ENCODE measurements at places on chromosomes 3 and 15.

DNA sequence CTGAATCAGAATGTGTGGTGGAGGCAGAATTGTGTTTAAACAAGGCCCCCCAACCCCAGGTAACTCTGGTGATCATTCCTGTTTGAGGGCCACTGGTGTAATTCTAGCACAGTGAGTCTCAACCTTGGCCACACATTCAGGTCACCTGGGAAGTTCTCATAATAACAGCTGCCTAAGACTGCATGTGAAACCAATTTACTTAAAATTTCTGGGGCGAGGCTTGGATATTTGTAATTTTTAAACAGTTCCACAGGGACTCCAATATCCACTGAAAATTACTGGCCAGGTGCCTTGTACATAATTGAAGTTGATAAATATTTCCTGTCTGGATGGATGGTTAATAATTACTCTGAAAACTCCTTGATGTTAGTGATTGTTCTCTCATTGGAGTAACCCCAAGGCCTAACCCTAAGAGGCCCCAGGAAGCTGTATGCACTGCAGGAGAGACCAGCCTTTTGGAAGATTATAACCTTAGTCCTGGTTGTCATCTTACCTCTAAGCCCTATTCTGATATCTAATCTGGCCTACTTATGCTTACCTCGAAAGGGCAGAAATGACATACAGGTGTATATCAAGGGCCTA lies 25.7 kb upstream of the EPHB1 start:
- DNase-seq, result no peak

DNA sequence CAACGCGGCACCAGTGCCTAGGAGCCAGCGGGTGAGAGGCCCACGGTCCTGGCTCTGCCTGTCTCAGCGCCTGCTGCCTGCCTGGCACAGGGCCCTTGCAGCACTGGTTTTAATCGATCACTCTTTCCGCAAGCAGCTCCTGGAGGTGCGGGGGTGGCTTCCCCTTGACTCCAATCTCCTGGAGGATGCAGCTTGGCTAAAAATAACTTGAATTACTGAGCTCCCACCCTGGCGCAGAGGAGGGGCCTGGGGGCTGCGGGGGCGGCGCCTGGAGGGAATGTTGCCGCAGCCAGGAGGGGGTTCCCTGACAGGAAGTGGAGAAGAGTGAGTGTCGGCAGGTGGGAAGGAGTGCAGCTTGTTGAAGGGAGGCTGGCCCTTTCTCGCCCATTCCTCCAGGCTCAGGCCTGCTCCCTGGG lies 9.9 kb upstream of the RPL29 start:
- DNase-seq, result no peak

GRCh38 chr3:63097396-63097795 lies 180.7 kb upstream of the SYNPR start:
- DNase-seq, result no peak

DNA sequence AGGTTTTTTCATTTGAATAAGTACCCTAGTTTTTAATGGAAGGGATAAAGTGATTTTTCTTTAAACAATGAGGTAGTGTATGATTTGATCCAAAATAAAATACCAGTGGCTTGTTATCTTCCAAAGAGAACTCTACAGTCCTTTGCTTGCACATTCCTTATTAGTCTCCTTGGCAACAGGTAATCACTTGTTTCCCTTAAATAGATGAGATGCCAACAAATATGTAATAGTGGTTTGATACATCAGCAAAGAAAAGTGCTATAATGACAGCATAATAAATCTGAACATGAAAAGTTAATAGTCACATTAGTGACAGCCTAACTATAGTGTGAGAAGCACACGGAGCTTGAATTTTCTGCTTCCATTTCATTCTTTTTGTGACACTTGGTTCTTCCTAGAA lies 360.2 kb downstream of the ZNF385D start:
- no peak for DNase-seq

DNA sequence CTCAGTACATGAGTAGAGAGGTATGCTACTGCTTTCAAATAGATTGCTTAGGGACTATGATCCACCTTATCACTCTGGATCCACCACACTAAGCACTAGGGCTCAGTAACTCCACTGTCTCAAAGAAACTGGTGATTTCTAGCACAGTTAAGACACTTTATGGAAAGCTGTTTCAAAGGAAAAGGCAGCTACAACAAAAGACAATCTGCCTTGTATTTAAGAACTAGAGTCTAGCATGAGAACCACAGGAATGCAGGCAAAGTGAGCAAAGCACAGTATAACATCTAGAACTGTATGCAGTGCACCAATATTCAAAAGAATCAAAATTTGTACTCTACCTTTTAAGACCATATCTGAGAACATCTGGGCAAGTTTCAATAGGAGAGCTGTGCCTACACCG lies 17.9 kb downstream of the TFRC start:
- no peak for DNase-seq

DNA sequence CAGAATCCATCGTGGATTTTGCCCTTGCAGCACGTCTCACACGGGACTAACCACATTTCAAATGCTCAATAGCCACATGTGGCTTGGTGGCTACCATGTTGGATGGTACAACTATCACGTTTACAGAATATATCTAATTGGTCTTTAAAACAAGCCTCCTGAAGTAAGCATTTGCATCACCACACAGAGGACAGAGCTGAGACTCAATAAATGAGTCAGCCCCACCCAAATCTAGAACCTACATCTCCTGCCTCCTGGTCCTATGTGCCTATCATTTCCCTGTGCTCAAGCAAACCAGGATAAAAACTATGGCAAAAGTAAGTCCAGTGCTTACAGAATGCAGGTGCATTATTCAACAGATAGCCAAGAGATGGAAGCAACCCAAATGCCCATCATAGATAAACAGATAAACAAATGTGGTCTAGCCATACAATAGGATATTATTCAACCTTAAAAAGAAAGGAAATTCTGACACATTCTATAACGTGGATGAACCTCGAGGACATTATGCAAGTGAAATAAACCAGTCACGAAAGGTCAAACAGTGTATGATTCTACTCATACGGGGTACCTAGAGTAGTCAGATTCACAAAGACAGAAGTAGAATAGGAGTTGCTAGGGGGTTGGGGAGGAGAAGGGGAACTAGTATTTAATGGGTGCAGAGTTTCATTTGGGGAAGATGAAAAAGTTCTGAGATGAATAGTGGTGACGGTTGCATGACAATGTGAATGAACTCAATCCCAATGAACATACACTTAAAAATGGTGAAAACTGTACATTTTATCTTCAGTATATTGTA lies 43.9 kb downstream of the SRGAP3 start:
- DNase-seq, result no peak

- DNase-seq, result no peak
Measured at GRCh38 chr3:184155644-184156521, 706 bp downstream of the DVL3 start.

GRCh38 chr3:13818919-13819318 lies 61.0 kb downstream of the WNT7A start:
- DNase-seq, result no peak

- DNase-seq, result peak; percentile 58
Measured at GRCh38 chr3:34683851-34684250, 885.4 kb downstream of the PDCD6IP start.

DNA sequence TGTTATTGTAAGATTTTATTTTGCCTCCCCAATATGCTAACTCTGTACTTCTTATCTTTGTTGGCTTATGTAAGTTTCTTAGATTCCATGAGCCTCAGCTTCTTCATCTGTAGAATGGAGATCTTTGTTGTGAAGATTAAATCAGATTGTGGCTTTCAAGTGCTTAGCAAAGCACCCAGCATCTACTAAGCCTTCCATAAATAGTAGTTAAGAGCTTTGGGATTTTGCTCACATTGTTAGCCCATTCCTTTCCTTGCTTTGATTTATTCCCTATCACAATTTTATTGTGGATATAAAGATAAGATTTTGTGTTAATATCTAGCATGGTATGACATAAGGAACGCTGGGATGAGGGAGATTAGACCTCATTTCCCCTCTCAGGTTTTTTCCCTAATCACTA lies 501.4 kb downstream of the PYDC2 start:
- no peak for DNase-seq

DNA sequence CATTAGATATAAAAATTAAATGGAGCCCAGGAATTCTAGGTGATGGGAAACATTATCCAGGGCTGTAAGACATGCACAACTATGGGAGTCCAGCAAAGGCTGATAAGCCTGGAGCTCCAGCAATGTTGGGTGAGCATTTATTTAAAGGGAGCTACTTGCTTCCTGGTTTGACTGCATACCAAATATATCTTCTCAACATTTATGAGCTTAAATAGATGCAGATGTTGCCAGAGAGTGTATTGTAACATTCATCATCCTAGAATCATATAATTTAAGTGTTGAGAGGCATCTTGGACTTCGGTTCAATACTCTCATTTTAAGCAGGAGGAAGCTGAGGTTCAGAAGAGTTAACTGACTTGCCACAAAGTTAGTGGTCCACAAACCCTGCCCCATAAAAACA lies 12.2 kb upstream of the POLR2M start:
- DNase-seq, result no peak

DNA sequence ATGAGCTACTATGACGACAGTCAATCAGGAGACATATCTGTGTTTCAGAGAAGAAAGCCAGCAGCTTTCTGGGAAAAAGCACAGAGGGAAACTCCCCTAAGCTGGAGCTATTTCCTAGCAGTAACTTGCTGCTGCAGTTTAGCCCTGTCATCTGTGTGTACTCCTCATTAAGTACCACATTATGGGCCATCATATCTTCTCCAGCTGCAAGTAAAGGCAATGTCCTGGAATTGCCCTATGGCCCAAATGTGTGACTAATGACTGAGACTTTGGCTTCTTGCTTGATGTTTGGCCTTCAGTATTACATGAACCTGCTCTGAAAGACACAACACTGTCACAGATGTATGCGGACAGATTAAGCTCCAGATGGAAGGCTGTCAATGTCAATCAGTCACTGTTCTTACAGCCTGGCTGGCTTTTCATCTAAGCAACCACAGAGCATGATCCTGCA lies 190.8 kb downstream of the FHIT start:
- no peak for DNase-seq

- no peak for DNase-seq
Measured at GRCh38 chr3:66437341-66437929, 63.4 kb downstream of the LRIG1 start.

DNA sequence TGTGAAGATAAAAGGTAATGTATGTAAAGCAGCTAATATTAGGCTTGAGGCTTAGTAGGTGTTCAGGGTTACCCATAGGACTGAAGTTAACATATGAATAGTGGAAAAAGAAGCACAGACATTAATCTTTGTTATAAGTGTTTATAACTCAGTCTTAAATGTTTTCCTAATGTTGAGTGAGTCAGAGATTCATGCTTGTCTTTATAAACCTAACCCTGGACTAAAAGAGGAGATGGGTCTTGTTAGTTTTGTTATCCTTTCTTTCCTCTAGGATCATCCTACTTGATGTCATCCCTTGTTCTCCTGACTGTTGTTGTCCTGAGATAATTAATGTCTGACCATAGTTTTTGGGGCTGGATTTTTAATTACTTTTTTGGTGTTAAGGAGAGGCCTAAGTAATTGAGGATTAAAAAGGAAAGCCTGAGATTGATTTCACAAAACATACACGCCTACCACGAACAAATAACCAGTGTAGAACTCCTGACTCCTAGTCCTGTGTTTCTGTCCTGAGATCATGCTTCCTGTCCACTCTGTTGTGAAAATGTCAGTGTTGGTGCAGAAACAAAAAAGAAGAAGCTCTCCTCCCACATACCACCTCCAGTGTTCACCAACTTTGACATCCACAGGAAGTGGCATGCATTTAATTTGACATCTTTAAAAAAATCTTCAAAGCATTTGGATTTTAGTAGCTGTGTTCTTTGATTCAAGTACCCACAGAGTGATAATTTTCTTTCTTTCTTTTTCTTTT lies 8.4 kb downstream of the MITF start:
- DNase-seq, result peak; percentile 94

DNA sequence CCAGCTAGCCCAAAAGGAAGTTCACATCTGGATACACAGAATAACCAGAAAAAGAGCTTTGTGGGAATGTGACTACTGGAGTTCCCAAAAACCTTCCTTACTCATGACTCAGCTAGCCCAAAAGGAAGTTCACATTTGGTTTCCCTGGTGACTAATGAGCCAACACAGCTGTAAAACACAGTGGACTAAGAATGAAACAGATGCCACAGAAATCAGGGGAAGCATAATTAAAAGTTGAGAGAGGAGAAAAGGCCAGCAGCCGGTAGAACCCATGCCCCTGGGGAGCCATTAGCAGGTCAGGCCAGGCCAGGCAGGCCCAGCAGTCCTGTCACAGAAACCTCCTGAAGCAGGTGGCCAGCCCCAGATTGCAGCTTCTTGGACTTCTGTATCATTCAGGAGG lies 130.3 kb downstream of the GHSR start:
- peak; percentile 70 for DNase-seq

DNA sequence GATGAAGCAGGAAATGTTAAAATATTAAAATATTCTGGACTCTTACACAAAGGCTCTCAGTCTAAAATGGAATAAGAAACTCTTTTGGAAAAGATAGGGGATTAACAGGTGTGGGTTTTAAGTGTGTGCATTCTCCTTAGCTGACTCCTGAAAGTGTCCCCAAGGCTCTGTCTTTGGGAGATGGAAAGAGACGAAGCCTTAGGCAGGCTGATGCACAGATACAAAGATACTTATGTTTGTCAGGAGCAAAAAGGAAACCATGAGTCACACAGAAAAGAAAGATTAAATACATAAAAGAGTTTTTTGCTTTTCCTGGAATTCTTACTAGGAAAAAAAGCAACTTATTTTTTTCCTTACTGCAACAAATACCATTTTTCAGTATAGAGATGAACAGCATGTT lies 23.8 kb upstream of the ABI3BP start:
- no peak for DNase-seq

Measured in inflammatory macrophage (primary cell).